HT1080 (cell line): ENCODE measurements at places on chromosomes 4 and X. TPM values are rescaled to one million over a fixed set of nuclear protein-coding genes. Genes with fewer than 3 reads are reported as not detected.

Gene RNF128
- total RNA-seq, result 0.30 and 0.64 TPM in 2 replicates

Gene RUFY3
- total RNA-seq, result 7.9 and 10.6 TPM in 2 replicates

Gene GAGE12F
- not detected in 2 replicates for total RNA-seq

Gene CXCL11
- total RNA-seq, result not detected in 2 replicates

Gene PNMA6A
- 0.26 TPM in 1 of 2 replicates, not detected in the other for total RNA-seq

Gene CPLX1
- not detected in 2 replicates for total RNA-seq

Gene F8A3
- total RNA-seq, result 0.06 and 1.6 TPM in 2 replicates

Gene DCAF4L1
- 0.19 and 0.33 TPM in 2 replicates for total RNA-seq

Gene HERC6
- total RNA-seq, result 6.3 and 7.3 TPM in 2 replicates

Gene RNF150
- 0.37 and 0.73 TPM in 2 replicates for total RNA-seq

Gene SYP
- total RNA-seq, result 0.23 and 0.70 TPM in 2 replicates

Gene CCNQ
- total RNA-seq, result 74.4 and 82.3 TPM in 2 replicates

Gene GPR50
- total RNA-seq, result not detected in 2 replicates

Gene CENPI
- total RNA-seq, result 18.4 and 19.1 TPM in 2 replicates

Gene SPANXN3
- 1.1 and 2.4 TPM in 2 replicates for total RNA-seq

Gene RIBC1
- 0.17 and 0.19 TPM in 2 replicates for total RNA-seq

Gene ATP8A1
- 0.06 and 0.17 TPM in 2 replicates for total RNA-seq

Gene F8A2
- total RNA-seq, result not detected in 2 replicates

Gene FAM184B
- 0.02 TPM in 1 of 2 replicates, not detected in the other for total RNA-seq

Gene RAB39B
- 0.50 and 0.85 TPM in 2 replicates for total RNA-seq

Gene PDLIM3
- total RNA-seq, result 11.4 and 16.3 TPM in 2 replicates

Gene ARX
- 0.03 and 0.27 TPM in 2 replicates for total RNA-seq

Gene DUSP9
- total RNA-seq, result not detected in 2 replicates

Gene TLR6
- total RNA-seq, result 1.4 and 1.6 TPM in 2 replicates

Gene MBNL3
- 2.3 and 3.7 TPM in 2 replicates for total RNA-seq

Gene TLR3
- total RNA-seq, result 0.84 and 2.9 TPM in 2 replicates

Gene RNF113A
- total RNA-seq, result 21.5 and 27.3 TPM in 2 replicates

Gene ZCCHC12
- not detected in 2 replicates for total RNA-seq

Gene ETDB
- total RNA-seq, result not detected in 2 replicates

Gene AMELX
- total RNA-seq, result not detected in 2 replicates

Gene MAGT1
- total RNA-seq, result 39.4 and 49.4 TPM in 2 replicates

Gene ATOH1
- total RNA-seq, result 0.10 TPM in 1 of 2 replicates, not detected in the other

Gene ACE2
- not detected in 2 replicates for total RNA-seq

Gene CT83
- total RNA-seq, result not detected in 2 replicates

Gene BMP3
- 0.02 TPM in 1 of 2 replicates, not detected in the other for total RNA-seq
